ELF-1 (cell line): ENCODE measurements at places on chromosomes 5 and 9.

DNA sequence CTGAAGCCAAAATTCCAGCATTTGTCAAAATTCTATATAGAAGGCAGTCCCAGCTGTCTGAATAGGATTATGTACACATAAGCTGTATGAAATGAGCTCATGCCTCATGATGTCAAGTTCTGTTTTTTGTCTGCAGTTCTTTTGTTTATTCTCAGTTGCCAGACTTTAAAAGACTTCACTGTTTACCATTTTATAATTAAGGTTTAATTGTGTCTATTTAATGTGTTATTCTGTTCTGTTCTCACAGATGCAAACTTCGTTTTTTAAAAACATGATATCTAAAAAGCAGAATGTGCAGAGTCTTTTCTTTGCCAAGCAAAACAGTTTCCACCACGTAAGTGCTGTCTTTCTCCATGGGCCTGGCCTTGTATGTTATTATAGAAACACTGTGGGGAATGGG, 31.1 kb downstream of the ERAP1 start:
- no peak for DNase-seq

DNA sequence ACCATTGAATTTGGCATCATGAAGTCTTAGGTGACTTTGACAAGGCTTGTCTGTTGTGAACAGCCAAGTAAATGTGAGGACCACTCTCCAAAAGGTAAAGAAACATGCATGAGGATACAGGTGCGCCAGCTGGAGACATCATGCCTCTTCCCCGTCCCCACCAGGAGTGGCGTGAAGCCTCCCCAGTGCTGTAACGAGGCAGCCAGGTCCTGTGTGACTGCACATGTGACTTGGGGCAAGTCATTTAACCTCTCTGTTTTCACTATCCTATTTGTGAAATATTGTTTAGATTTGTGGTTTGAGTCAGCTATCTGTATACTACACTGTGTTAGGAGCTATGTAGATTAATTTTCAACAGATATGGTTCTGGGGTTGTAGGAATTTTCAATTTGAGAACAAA, 65.0 kb downstream of the DOCK8 start:
- no peak for DNase-seq

DNA sequence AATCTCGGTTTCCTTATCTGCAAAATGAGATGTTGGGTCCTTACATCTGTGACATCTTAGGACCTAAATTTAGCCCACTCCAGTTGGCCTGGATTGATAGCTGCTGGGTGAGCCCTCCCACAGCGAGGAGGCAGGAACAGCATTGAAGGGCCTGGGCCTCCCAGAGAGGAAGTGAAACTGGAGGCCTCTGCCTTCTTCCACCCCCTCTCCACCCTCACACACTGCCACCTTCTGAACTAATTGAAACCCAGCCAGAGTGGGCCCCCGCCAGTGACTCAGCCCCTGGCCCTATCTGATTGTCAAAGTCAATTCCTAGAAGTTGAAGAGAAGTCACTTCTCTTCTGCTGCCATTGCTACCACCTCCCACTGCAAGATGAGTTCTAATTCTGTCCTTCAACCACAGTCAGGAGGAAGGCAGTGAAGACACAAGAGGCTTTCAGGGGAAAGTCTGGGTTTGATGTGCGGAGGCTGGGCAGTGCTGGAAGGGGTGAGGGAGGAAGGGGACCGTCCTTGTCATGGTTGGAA, 55.2 kb upstream of the NEK6 start:
- no peak for DNase-seq

DNA sequence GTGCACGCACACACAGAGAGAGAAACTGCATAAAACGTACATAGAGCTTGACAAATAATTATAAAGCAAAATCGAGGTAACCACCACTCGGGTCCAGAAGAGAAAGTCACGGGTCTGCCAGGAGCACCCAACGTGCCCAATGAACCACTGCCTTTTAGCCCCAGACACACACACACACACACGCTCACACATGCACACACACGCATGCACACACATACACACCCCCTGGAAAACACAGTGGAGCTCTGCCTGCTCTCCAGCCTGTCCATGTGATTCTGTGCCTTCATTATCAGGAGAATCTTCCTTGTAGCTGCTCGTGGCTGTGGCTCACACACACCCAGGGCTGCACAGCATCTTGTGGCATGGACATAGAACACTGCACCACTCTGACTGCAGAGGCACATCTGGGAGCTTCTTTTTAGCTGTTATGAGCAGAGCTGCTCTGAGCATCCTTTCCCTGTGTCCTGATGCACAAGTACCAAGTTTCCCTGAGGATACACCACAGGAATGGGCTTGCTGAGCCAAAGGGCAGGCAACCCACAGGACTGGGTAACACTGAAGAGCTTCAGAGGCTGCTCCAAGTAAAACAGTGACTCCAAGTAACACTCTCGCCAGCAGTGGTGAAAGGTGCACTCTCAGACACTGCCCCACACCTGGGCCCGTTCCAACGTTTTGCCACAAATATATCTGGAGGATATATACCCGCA, 58.9 kb downstream of the CAMSAP1 start:
- DNase-seq = no peak

- DNase-seq = no peak
Measured at GRCh38 chr9:1335174-1335573, 285.0 kb downstream of the DMRT2 start.

DNA sequence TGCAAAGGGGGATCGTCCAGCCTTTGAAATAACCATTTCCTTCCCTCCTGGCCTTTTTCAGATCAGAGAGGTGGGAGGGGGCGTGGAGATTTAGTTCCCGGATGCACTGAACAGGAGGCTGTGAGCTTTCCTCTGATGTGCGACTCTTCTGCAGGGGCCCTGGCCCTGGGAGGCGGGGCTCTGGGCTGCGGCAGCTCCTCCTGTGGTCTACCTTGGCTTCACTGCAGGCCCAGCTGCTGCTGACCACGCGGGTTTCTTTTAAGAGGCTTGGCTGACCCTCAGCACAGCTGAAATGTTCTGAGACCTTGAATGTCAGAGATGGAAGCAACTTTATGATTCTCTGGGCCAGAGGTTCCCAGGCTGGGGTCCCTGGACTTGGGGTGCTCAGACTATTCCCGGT, 27.0 kb upstream of the COL15A1 start:
- peak; percentile 85 for DNase-seq

DNA sequence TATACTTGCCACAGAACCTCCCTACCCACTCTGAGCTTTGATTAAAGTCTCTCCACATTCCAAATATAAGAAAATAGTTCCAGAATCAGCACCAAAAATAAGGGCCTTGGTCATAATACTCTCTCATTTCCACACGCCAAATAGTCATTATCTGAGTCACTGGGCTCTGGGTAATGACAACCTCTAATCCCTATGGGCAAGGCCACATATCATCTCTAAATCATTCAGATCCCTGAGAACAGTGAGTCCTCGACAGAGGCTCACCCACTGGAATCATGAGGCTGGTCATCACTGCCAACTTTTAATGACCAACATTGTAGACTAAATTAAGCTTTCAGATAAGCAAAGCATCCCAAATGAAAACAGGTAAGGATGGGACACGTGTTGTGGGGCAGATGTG, 28.1 kb downstream of the FAM114A2 start:
- no peak for DNase-seq

GRCh38 chr5:5523066-5523505, 100.6 kb downstream of the ICE1 start:
- DNase-seq = no peak

GRCh38 chr9:127389381-127390247, 7.4 kb upstream of the SLC2A8 start:
- no peak for DNase-seq

GRCh38 chr5:150574818-150575547, 65.5 kb upstream of the SYNPO start:
- DNase-seq = no peak

GRCh38 chr9:104986096-104986495, 58.1 kb upstream of the ABCA1 start:
- no peak for DNase-seq

DNA sequence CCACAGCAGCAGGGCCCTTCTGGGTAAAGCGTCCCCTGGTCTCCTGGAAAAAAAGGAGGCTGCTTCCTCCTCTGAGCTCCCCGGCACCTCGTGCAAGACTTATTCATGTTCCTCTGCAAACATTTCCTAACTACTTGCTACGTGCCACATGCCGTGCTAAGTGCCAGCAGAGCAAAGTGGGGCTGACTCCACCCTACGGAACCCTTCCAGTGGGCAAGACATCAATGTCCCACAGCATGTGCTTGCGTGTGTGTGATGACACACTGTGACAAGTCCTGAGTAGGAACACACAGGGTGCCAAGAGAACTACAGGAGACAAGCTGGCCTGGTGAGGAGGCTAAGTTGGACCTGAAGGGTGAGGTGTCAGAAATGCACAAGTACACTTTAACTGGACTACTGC, 57.4 kb downstream of the SEMA4D start:
- no peak for DNase-seq

GRCh38 chr5:118519466-118519865, 468.9 kb downstream of the DTWD2 start:
- no peak for DNase-seq

DNA sequence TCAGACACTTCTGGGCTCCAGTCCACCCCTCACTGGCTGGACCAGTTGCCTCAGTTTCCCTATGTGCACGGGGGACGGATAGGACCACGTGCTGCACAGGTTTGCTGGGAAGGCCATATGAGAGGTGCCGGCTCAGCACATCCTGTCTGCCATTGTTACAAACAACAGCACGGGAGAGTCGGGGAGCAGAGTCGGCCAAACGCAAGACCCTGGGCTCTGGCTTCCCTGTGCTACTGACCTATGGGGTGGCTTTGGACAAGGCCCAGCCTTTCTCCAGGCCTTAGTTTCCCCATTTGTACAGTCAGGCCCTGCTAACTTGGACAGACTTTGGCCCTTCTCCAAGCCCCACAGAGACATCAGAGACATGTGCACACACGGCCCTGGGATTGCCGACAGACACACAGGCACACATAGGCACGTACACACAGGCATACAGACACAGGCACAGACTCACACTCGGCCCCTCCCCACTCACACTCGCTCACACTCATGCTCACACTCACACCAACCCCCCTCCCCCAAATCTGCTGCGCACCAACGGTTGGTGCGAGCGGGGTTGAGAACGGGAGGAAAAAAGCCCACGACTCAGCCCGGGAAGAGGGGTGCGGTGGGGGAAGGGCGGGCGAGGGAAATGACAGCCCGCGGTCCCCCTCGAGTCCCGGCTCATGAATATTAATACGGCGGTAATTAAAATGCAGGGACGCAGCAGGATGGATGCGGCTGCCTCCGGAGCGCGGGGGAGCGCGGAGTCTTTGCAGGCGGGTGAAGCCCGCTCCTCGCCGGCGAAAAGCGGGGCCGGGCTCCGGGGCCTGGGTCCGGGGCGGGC, 133.0 kb downstream of the C9orf50 start:
- no peak for DNase-seq

DNA sequence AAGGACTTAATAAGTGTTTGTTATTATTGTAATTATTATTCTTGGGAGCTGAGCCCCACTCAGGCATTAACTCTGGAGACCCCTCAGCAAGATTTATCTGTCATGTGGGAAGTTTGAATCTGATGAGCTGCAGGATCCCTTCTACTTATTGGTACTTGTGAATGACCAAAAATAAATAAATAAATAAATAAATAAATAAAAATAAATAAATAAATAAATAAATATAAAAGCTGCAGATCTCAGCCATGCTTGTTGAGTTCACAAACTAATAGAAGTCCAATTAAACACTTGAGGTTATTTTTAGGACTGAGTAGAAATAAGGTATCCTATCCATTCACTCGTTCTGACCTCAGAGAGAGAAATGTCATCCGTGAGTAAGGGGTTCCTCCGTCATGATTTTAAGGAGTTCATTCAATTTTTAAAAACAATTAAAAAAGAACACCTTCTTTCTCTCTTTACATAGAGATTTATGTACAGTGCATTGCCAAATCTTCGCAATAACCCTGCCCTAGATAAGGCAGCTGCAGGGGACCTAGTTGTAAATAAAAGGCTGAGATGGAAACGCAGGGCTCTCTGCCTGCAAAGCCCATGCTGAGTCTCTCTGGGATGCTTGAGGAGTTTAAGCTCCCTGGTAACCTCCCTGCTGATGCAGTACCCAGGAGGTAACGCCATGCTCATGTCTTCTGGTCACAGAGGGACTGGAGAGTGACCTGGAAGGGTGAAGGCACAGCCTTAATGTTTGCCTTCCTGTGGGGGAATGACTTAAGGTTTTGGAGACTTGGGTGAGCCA, 1.2 kb downstream of the EFCAB9 start:
- no peak for DNase-seq

- DNase-seq = no peak
Measured at GRCh38 chr5:61423487-61424145, 91.6 kb downstream of the ZSWIM6 start.

DNA sequence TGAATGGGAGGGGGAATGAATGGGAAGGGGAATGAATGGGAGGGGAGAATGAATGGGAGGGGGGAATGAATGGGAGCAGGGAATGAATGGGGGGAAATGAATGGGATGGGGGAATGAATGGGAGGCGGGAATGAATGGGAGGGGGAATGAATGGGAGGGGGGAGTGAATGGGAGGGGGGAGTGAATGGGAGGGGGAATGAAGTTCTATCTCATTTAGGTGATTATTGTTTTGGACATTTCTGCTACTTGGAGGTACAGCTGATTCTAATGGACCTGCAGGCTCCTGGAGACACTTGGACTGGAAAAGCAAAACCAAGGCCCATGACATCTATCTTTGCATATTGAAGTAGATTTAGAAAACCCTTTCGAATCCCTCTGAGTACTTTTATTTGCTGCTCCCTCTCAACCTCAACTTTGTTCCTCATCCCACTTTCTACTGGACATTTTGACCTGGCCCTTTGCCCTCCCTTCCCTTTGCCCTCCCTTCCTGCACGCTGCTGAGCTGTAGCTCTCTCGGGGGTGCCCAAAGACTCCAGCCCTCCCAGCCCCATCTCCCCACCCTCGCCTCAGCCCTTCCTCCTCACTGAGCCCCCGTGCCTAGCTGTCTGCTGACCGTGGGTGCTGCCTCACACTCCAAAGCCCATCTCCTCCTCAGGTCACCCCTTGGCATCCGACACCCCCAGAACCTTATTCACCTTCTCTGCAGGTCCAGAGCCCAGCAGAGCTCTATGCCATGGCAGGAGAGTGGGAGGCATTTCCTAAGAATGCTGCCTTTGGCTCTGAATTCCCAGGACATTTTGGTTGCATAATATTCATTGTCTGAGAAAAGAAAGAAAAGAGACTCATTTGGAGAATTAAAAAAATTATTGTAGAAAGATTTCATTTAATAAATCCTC, 19.9 kb upstream of the LPCAT1 start:
- DNase-seq = no peak

- no peak for DNase-seq
Measured at GRCh38 chr5:129438322-129438721, 21.8 kb upstream of the ADAMTS19 start.

GRCh38 chr9:90801973-90802322, 329 bp downstream of the SYK start:
- no peak for DNase-seq

- no peak for DNase-seq
Measured at GRCh38 chr5:94908889-94909480, 290.5 kb downstream of the SLF1 start.
